ENCODE measurements at places on chromosomes 7 and 10.

DNA sequence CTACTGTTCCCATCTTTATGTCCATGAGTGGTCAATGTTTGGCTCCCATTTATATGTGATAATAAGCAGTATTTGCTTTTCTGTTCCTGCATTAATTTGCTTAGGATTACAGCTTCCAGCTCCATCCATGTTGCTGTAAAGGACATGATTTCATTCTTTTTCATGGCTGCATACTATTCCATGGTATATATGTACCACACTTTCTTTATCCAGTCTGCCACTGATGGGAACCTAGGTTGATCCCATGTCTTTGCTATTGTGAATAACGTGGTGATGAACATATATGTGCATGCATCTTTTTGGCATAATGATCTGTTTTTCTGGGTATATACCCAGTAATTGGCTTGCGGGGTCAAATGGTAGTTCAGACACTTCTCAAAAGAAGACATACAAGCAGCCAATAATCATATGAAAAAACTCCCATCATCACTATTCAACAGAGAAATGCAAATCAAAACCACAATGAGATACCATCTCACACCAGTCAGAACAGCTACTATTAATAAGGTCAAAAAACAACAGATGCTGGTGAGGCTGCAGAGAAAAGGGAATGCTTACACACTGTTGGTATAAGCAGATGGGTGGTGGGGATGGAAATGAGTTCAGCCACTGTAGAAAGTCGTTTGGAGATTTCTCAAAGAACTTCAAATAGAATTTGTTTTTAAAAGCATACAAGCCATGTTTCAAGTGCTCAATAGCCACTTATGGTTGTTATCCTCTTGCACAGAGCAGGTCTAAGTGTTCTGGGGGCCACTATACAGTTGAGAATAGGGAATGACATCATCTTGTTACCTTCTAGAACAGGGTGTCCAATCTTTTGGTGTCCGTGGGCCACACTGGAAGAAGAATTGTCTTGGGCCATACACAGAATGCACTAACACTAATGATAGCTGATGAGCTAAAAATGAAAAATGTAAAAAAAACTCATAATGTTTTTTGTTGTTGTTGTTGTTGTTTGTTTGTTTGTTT lies 23.2 kb upstream of the SDK1 start:
- no peak for DNase-seq

DNA sequence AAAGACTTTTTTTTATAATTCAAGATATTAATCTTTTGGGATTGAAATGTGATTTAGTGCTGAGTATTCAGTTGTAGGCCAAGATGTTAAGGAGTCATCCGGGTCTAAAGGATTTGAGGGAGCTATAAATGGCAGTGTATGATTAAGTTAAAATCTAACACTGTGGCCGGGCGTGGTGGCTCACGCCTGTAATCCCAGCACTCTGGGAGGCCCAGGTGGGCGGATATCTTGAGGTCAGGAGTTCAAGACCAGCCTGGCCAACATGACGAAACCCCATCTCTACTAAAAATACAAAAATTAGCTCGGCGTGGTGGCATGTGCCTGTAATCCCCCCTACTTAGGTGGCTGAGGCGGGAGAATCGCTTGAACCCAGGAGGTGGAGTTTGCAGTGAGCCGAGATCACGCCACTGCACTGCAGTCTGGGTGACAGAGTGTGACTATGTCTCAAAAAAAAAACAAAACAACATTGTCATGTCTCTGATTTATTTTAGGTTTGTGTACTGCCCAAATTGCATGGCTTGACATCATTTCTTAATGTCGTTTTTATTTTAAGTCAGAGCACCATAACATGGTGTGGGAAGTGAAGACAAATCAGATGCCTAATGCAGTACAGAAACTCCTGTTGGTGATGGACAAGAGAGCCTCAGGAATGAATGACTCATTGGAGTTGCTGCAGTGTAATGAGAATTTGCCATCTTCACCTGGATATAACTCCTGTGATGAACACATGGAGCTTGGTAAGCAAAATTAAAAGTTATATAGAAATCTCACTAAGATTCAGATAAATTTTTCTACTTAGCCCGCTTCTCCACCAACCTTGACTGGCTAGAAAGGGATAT lies 10.7 kb downstream of the HBP1 start:
- DNase-seq = no peak

- no peak for DNase-seq
Observed at GRCh38 chr7:3194501-3195141, 106.4 kb upstream of the SDK1 start.

DNA sequence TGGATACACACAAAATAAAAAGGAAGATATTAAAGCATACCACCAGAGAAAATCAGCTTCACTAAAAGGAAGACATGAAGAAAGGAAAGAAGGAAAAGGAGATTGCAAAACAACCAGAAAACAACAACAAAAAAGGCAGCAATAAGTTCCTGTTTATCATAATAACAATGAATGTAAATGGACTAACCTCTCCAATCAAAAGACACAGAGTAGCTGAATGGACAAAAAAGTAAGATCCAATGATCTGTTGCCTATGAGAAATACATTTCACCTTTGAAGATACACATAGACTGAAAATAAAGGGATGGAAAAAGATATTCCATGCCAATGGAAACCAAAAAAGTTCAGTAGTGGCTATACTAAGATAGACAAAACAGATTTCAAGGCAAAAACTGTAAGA lies 30.3 kb upstream of the FAM171A1 start:
- DNase-seq = no peak

Measured in activated CD8-positive, alpha-beta memory T cell treated with anti-CD3 and anti-CD28 coated beads for 1 hour (primary cell).